HS-5 (cell line): ENCODE measurements at places on chromosomes 11 and 22.
A peak's percentile ranks its signal among the peaks of the same experiment; 100 is the strongest.

GRCh38 chr11:65911682-65912568 lies 6.9 kb downstream of the C11orf68 start:
- peak; percentile 97 for DNase-seq

- no peak for DNase-seq
Measured at GRCh38 chr11:17585911-17586695, 39.0 kb downstream of the OTOG start.

DNA sequence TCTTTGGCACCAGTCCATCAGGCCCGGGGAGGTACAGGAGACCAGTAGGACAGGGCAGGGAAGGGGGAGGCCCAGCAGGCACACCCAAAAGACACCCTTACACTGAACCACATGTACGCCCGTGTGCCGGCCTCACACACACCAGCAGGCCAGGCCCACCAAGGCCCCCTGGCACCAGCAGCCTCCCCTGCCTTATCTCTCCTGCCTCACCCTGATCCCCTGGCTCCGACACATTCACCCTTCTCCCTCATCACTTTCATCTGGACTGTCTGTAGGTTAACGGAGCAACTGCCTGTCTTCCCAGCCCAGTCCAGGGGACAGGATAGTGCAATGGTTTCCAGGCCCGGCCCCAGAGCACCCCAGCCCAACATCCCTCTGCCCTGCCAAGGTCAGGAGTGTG lies 4.9 kb downstream of the CDKN1C start:
- no peak for DNase-seq

- peak; percentile 48 for DNase-seq
Measured at GRCh38 chr11:17845431-17845881, 110.9 kb downstream of the KCNC1 start.
